ENCODE measurements at places on chromosomes 5 and 9.

GRCh38 chr5:96927008-96927407 is 8.9 kb upstream of the LNPEP start:
- no peak for DNase-seq

DNA sequence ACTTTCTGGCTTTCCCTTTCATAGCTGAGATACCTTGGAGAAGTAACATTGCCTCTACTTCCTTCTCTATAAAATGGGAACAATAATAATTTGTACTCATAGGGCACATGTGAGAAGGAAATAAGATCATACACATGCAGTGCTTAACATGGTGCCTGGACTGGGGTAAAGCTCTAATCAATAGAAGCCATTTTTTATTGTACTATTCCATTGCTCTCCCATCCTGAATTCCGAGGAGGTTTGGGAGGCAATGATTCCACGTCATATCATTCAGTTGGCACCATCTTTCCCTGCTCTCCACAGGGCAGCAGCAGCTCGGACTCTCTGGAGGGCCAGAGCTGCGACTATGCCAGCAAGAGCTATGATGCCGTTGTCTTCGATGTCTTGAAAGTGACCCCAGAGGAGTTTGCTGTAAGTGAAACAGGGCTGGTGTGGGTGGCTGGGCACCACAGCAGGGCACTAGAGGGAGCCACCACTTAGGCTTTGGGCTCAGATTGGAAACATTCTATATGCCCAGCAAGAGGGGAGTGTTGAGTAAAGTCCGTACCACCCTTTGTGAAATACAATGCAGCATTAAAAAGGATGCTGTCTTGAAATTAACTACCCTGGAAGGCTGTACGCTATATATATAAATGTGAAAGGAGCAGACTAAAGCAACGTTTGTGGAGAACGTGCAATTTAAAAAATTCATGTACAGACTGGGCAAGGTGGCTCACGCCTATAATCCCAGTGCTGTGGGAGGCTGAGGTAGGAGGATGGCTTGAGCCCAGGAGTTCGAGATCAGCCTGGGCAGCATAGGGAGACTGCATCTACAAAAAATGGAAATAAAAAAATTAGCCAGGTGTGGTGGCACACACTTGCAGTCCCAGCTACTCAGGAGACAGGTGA is 51.2 kb downstream of the RALGPS1 start:
- peak; percentile 29 for DNase-seq

DNA sequence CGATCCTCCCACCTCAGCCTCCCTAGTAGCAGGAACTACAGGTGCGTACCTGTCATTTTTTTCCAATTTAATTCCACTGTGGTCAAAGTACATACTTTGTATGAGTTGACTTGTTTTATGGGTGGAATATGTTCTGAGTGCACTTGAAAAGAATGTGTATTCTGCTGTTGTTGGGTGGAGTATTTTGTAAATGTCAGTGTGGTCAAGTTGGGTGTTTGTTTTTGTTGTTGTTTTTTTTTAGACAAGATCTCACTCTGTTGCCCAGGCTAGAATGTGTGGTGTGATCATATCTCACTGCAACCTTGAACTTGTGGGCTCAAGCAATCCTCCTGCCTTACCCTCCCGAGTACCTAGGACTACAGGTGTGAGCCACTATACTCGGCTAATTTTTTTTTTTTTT is 17.9 kb downstream of the SLC25A25 start:
- no peak for DNase-seq

DNA sequence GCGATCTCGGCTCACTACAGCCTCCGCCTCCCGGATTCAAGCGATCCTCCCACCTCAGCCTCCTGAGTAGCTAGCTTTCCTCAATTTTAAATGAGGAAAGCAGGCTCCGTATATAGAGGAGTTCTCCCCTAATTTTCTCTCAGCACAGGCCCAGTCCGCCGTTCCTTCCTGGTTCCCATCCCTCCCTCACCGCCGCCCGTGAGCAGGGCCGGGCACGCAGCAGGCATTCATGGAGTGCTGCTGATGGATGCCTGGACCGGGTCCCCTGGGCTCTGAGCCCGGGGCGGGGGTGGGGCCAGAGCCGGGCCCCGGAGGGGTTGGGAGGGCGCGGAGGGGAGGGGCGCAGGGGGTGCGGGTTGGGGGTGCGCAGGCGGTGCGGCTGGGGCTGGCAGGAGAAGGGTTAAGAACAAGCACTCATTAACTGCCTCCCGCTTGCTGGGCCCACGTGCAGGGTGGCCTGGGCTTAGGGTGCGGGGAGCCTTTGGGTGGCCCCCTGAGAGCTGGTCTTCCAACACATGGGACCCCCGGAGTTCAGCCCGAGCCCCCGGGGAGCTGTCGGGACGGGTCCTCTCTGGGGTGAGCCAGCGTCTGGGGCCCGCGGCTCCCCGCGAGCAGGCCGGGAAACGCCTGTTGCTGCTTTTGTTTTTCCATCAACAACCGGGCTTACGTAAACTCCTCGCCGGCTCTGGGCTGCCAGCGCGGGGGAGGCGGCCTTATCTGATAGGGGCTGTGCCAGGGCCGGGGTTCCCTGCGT is 33.7 kb downstream of the LHX2 start:
- DNase-seq, result peak; percentile 35
